ENCODE measurements at places on chromosomes 2 and 18. TPM values are rescaled to one million over a fixed set of nuclear protein-coding genes. Genes with fewer than 3 reads are reported as not detected.

CLEC4F gene
- total RNA-seq: 0.36 TPM

MAPK4 gene
- 4.4 TPM for total RNA-seq

VWA3B gene
- 0.43 TPM for total RNA-seq

BCL11A gene
- 19.6 TPM for total RNA-seq

DNA sequence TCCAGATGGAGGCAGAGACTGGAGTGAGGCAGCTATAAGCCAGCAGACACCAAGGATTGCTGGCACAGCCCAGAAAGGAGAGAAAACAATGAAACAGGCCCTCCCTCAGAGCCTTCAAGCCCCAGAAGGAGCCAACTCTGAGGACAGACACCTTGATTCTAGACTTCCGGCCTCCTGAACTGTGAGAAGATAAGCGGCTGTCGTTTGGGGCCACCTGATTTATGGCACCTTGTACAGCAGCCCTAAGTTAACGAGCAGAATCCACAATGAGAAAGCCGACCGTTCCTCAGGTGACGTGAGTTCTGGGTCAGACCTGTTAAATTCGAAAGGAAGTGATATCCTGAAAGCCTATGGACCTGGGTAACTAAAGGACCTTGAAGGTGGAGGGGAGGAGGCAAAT is 7.3 kb upstream of the CNDP2 start:
- ATAC-seq: no peak

DNA sequence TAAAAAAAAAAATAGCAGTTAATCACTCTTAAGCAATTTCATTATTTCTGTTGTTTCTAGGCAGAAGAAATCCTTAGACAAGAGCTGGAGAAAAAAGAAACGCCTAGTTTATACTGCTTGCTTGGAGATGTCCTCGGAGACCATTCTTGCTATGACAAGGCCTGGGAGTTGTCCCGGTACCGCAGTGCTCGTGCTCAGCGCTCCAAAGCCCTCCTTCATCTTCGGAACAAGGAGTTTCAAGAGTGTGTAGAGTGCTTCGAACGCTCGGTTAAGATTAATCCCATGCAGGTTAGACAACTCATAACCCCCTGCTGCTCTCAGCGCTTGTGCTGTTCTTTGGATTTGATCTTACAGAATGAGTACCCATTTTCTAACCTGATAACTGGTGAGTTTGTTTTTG is 130.4 kb downstream of the TTC27 start:
- ATAC-seq: peak; percentile 16

- no peak for ATAC-seq
These were observed 2.0 kb downstream of the NHEJ1 start for GRCh38 chr2:219158586-219158985.

- peak; percentile 52 for ATAC-seq
These were observed 251.0 kb upstream of the RAB12 start for GRCh38 chr18:8358033-8358765.

GRCh38 chr2:99836690-99837605 is 305.4 kb downstream of the AFF3 start:
- ATAC-seq: peak; percentile 89
